CD4-positive, alpha-beta T cell treated with Interferon gamma for 1 hour (primary cell): ENCODE measurements at places on chromosomes 16 and 17.

DNA sequence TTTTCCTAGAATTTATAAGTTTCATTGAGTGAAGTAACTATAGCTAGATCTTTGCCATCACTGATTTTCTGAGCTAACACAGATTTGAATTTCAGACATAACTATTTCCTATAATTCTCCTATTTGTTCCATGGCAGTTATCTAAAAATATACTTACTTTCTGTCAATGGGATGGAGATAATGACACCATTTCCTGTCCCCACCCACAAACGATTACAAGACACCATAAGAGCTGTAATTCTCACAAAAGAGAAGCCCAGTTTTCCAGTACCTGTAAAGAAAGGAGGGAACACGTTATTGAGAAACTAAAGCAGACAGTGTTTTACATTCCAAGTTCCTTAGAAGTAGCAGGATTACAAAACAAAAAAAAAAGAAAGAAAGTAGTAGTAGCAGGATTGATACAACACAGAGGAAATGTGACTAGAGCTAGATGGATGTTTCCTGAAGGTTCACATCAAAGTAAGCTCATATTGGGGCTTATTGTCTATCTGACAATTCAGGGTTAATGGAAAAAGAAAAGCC is 110.9 kb upstream of the TOB1 start:
- DNase-seq: no peak

DNA sequence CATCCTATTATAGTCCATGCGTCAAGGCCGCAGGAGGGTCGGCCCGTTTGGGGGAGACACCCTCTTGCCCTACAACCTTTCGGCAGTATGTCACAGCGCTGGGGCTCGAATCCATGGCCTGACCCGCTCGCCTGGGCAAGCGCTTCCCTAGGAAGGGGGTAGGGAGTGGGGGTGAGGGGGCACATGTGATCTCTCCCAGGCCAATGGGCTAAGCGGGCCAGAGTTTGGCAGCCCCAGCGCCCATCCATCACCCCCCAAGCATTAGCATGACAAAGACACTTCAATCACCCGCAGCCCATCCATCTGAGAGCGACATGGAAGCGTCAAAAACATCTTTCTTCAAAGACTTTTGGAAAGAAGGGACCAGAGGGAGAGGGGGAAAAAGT is at the start of gene HOXB1:
Gene HOXB1, minus strand, starts transcription at position 125 of the 386 bp plus-strand sequence. Its CDS starts 107 bp downstream, at position 18.
- DNase-seq: no peak

DNA sequence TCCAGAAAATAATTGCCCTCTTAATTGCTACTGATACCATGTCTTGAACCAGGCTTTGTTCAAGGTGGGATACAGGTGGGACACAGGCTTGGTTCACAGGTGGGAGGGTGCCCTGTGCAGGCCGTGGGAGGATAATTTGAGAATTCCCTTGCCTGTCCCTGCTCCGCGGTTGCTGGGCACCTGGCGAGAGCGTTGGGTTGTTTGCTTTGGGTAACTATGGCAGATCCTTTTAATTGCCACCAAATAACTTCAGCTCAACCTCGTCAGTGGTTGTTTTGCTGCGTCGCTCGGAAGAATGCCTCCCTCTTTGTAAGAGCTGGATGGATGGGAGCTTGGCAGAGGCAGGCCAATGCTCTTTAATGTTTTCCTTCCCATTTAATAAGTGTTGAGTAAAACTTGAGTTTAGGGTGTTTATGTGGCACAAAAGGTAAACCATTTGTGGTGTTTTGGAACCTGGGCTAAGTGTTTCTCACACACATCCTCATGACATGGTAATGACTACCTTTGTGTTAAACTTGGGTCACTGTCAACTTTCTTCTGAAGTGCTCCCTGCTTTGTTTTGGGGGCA is 202.5 kb downstream of the MSI2 start:
- DNase-seq: no peak

DNA sequence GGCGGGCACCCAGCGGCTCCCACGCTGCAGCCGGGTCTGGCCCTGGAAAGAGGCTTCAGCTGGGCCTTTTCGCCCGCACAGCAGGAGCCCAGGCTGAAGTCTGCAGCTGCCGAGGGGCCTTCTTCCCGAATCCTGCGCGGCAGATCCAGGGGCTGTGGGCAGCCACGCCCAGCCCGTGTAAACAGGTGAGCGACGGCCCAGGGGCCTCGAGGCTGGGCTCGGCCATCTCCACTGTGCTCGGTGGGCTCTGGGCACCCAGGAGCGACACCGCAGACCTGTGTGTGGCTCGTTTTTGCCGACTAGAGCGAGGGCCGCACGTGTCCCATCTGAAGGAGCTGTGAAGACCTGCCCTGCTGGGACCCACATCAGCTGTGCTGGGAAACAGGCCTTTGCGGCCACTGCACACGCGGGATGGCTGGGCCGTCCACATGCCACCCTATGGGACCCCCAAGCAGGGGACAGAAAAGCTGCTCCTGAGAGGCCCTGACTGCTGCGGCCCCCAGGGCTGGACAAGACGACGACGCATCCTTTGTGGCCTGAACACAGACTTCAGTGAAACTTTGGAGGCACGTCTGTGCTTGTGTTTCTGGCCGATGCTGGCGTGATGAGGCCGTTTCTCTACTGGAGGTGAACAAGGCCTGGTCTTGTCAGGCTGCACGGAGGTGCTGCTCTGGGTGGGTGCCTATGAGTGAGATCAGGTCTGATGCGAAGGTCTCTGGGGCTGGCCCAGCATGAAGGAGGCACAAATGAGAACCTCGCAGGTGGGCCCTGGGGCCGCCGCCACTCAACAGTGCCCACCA is 5.2 kb upstream of the APRT start:
- no peak for DNase-seq

DNA sequence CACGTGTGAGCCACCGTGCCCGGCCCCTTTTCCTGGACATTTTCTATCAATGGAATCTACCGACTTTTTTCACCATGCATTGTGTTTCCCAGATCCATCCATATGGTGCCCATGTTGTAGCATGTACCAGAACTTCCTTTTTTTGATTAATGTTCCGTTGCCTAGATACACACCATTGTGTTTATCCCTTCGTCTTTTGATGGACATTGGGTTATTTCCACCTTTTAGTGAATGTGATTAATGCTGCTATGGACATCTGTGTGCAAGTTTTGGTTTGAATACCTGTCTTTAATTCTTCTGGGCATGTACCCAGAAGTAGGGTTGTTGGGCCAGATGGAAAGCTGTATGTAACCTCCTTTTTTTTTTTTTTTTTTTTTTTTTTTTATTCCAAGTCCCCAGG is 79.8 kb downstream of the NT5M start:
- DNase-seq: no peak

DNA sequence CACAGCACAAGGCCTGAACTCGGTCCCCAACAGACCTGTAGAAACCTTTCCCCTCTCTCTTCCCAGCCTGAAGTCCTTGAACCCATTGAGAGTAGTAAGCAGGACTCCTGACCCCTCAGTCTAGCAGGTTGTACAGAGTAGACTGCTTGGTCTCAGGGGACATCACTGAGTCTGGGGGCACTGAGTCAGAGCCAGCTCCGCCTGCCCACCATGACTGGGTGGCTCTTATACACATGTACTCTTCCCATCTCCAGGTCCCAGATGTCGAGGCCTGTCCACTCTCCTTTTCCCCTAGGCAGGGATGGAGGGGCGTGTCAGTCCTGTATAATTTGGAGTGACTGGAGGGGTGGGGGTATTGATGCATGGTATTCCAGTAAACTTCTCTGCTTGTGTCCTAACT is 23.5 kb downstream of the LIG3 start:
- DNase-seq: no peak

GRCh38 chr17:6525141-6525540 is 31.2 kb downstream of the PITPNM3 start:
- no peak for DNase-seq

- no peak for DNase-seq
Observed at GRCh38 chr17:38906460-38907228, 18.8 kb upstream of the LASP1NB start.
